ENCODE measurements at places on chromosomes 6 and 20. TPM values are rescaled to one million over a fixed set of nuclear protein-coding genes. Genes with fewer than 3 reads are reported as not detected.

DNA sequence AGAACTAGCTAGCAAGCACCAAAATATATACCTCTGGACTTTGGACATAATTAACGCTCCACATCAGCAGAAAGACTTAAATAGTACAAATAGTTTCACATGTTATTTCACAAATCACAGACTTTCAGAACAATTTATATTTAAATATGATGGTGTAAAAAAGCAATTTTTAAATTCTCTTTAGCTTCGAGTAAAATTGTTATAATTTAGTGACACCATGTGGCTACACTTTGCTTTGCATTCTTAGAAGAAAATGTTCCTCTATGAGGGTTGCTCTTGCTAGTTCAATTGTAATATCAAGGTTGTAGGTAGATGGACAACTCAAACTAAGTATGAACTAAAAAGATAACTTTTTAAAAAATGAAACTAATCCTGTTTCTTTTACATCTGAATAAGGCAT, 69.0 kb downstream of the BTBD9 start:
- no peak for DNase-seq

DNA sequence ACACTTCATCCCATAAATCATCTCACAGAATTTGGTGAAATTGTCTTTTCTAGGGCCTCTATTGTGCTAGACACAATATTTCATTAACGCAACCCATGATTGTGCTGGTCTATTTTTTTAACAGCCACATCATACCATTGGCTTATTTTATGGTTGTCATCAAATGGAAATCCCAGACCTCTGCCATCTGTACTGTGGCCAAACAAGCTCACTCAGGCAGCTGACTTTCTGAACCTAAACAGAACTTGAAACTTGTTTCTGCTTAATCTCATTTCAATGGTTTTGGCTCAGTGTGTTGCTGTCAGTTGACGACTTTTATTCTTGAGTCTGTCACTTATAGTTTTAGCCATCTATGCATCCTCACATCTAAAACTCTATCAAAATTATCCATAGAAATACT, 111.8 kb downstream of the HAO1 start:
- DNase-seq = no peak

DNA sequence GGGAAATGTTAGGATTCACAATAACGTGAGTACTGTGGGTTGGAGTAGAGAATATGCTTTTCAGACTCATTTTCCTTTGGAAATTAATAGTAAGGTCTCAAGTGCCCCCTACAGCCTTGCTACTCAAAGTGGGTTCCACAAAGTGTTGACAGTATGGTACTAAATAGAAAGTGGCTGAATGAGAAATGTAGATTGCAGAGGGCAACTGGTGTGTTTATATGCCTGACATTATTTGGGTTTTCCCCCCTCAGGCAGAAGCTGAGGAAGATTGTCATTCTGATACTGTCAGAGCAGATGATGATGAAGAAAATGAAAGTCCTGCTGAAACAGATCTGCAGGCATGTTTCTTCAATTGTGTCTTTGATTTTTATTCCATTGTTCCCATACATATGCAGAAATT, 5.6 kb downstream of the FBXO9 start:
- no peak for DNase-seq

DNA sequence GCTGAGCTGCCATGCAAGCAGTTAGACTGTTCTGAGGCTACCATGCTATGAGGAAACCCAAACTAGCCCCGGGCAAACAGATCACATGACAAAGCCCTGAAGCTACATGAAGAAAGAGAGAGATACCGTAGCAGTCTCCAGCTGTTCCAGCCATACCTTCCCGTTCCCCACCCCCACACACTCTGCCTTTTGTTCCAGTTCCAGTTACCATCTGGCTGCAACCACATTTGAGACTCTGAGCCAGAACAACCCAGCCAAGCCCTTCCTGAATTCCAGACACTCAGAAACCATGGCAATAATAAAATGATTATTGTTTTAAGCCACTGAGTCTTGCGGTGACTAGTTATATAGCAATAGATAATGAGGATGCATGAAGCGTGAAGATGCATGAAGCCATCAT, 28.3 kb downstream of the RIN2 start:
- no peak for DNase-seq

GRCh38 chr6:169702840-169703246, 917 bp downstream of the C6orf120 start:
- DNase-seq = no peak

Gene UBE2C
- total RNA-seq = 17.2 TPM

Gene FILIP1
- 0.51 TPM for total RNA-seq

Gene SCGN
- total RNA-seq = not detected

Gene EEF1E1
- total RNA-seq = 26.8 TPM

Data from chondrocyte (in vitro differentiated cells).